ENCODE measurements at places on chromosomes 5 and 9. TPM values are rescaled to one million over a fixed set of nuclear protein-coding genes. Genes with fewer than 3 reads are reported as not detected.

GRCh38 chr9:132878695-132879456, at the start of gene SPACA9:
TSS of gene SPACA9 (plus strand) at chr9:132878898. CDS start at chr9:132883948, 5,050 bp downstream.
- DNase-seq: no peak

The PLAC8L1 gene
- not detected for total RNA-seq

DNA sequence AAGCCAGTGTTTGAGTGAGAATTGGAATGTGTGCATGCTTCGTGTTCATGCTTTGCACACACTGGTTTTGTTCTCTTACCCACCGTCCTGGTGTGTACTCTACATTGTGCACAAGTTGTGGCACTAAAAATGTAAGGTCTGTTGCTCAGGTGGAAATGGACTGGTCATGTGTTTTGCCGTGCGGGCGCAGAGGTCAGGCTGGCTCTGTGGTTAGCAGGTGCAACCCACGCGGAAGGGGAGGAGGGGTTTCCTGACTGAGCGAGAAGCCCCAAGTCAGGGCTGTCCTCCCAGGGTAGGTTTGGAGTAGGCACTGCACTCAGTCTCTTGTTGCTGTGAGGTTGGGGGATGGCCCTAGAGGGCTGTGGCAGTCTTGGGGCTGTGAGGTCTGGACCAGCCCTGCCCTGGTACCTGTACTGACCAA, 86.6 kb downstream of the EHMT1 start:
- no peak for DNase-seq

The ACOT12 gene
- total RNA-seq: not detected

The MTREX gene
- total RNA-seq: 93.3 TPM

- DNase-seq: peak; percentile 78
These were observed 11.9 kb downstream of the GLIPR2 start for GRCh38 chr9:36148311-36149051.

DNA sequence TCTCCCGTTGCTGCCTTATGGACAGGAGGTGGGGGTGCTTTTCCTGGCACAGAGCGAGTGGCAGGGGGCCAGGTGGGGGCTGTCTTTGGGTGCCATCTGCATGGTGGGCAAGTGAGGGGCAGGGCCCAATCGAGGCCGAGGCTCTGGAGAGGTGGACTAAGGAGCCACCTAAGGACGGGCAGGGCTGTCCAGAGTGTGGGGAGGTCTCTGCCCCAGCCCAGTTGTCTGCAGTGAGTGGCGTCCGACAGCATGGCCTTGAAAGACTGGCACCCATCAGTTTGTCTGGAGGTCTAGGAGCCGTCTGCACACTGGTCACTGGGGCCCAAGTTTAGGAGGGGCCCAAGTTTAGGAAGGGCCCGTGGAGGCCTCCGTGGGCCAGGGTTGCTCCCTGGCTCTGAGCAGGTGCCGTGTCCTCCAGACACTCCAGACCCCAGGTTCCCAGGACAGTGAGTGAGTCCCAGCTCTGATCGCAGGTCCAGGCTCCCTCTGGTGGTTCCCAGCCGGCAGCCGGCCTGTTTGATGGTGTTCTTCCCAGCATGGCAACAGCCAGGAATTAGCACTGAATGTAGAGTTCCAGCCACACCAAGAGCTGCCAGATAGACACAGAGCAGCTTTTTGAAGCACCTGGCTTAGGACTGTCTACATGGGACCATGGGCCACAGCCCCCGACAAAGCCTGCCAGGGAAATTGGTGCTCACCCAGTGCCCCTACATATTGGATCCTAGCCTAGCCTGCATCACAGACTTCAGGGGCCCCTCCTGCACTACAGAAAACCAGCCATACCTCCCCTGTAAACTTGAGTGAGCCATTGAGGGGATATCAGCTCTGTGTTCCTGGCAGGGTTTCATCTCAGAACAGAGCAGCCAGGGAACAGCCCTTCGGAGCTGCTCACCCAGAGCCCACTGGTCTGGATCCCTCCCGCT, 120.9 kb downstream of the WNK2 start:
- no peak for DNase-seq

GRCh38 chr9:8071445-8071798, 271.8 kb upstream of the DMAC1 start:
- no peak for DNase-seq

The PPP1R26 gene
- total RNA-seq: 11.0 TPM

DNA sequence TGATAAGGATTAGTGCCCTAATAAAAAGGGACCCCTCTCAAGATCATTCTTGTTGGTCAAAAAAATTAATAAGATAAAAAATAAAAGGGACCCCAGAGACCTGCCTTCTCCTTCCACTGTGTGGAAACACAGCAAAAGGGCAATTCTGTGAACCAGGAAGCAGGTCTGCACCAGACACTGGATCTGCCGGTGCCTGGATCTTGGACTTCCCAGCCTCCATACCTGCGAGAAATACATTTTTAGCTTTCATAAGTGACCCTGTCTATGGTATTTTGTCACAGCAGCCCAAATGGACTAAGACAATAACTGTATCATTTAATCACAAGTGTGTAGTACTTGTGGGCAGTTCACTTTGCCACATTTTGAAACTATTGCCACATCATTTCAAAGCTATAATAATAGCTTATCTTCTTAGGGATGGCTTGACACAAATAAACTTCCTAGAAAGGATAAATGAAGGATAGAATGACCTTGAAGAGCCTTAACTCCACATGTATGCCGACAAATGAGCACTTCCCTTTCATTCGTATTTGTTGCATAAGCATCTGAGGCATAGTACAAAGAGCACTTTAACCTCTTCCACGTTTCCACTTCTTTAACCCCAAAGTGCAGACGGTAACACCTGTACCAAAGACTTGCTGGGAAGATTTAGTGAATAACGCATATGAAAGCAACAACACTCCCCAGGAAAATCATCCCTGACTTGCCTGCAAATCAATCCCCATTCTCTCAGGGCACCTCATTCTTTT, 336.5 kb downstream of the RFX3 start:
- DNase-seq: no peak

Data from SJSA1 (cell line).